ENCODE measurements at places on chromosomes 6 and 20.

DNA sequence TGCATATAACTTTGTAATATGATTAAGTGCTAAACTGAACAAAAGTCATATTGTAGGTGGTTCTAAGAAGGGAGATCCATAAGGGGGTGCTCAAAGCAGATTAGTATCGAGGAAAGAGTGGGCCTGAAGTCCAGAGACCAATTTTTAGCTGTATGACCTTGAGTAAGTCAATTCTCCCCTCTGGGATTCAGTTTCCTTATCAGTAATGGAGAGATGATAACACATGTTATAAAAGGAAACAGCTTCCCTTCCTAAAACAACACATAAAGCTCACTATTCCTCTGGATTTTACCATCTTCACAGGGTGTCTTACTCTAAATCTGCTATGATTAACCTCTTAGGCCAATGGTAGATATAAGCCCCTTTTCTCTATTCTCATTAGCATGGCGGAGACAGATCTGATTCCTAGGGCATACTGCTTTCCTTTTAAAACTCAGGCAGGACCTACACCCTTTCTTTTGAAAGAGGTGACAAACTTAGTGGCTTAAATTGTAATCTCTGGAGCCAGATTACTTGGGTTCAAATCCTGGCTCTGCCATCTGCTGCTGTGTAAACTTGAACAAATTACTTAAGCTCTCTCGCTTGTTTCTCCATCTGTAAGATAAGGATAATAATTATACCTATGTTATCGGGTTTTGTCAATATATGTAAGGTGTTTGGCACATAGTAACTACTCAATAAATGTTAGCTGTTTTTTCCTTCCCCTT is 39.5 kb downstream of the ACSS2 start:
- no peak for DNase-seq

DNA sequence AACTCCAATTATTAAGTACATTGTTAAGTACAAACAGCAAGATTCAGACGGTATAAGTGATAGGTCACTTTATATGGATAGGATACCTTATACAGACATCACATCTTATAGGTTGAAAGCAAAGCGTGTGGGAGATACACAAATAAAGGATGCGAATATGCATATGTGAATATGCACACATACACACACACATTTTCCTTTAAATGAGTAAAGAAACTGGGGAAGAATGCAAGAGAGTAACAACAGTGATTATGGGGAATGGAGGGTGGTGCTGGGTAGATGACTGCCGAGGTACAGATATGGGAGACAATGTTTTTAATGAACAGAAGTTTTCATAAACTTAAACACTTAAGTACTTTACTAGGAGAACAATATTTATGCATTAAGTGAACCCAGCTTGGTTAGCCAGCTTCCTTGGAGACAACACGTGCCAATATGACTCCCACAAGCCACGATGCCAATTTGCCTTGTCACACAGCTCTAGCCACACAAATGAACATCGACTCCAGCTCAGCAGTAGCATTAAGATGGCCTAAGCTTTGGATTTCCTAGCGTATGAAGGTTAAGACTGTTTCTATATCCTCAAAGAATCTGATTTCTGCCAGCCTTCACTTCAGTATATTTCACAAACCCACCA is 96.6 kb downstream of the EPB41L2 start:
- DNase-seq: no peak

DNA sequence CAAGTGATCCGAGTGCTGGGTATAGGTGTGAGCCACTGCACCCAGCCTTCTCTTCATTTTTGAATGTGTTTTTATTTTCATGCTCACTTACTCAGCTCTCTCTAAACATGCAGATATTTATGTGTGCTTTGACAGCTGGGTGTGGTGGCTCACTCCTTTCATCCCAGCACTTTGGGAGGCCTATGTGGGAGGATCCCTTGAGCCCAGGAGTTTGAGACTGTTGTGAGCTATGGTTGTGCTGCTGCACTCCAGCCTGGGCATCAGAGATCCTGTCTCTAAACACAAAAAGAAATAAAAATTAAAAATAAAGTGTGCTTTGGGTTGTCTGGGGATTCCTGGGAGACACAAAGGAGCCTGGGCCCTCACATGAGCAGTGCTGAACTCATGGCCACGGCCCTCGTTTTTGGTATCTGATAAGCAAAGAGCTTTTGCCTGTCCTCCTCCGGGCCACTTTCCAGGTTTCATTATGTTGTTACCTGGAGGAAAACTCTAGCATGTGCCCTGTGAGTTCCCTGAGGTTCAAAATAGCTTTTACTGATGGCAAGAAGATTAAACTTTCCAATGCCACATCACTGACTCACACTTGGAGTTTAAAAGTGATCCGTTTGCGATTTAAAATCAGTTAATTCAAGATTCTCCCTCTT is 78.5 kb downstream of the CD164 start:
- DNase-seq: no peak

- DNase-seq: no peak
Observed at GRCh38 chr20:36062799-36063198, 91.7 kb upstream of the EPB41L1 start.

- DNase-seq: no peak
Observed at GRCh38 chr6:168284187-168284586, 35.4 kb downstream of the DACT2 start.

DNA sequence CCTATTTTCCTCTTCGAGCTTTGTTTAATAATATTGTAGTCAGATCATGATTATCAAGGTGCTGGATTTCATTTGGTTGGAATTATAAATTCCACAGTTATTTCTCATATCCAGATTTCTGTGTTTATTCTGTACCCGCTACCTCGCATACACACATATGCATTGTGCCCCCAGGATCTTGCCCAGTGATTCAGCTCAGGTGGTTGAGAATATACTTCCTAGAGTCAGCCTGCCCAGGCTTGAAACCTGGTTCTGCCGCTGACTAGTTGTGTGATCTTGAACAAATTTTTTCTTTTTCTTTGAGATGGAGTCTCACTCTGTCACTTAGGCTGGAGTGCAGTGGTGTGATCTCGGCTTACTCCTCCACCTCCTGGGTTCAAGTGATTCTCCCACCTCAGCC is 14.7 kb downstream of the GINM1 start:
- no peak for DNase-seq

- DNase-seq: peak; percentile 57
Observed at GRCh38 chr6:169589699-169590257, 112.1 kb downstream of the WDR27 start.

- DNase-seq: no peak
Observed at GRCh38 chr6:131001945-131002660, 60.9 kb downstream of the EPB41L2 start.

- peak; percentile 12 for DNase-seq
Observed at GRCh38 chr6:88494401-88495140, 328.4 kb upstream of the CNR1 start.

DNA sequence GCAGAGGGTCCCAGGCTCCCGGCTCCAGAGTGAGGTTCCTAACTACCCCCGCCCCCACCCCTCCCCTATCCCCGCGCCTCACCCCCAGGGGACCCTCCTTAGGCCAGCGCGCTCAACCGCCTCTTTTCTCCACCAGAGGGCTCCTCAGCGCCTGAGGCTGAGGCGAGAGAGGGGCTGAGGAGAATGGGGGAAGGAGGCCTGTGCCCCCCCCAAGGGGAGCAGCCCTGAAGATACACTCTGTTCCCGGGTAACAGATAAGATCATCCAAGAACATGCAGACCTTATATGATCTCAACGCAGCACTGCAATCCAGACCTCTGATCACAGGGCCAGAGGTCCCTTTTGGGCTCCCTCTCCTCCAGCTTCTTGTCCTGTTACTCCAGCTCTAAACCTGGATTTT is 43.3 kb upstream of the MRPS10 start:
- DNase-seq: peak; percentile 73

DNA sequence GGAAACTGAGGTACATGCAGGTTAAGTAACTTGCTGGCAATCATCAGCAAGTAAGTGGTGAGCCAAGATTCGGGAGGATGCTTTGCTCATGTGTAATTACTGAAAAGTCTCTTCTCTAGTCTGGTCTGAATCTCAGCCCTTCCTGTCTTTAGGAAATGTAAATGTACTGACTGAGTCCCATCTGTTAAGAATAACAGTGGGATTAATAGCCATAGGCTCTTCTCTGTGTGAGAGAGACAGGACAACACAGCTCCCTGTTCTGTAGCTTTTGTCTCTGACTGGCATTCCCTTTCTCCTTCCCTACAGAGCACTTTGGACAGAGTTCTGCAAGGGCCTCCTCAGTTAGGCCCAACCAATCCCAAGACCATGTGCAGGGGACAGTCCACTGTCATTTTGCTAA is 131.3 kb upstream of the OGFRL1 start:
- no peak for DNase-seq

DNA sequence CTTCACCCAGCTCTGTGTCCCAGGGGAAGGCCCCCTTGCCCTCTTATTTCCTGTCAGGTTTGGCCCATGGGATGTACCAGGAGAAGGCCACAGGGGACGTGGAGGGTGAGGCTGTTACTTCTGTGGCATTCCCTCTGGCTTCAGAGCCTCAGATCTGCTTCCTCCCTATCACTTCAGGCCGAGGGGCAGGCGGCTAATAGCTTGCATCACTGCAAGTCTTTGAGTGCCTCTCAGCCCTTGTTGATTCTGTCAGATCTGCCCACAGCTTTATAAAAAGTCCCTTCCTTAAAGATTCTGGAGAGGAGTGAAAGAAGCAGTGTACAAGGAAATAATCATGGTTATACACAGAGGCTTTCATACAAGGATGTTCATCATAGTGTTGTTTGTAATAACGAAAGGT is 86.9 kb downstream of the LRFN2 start:
- DNase-seq: no peak

DNA sequence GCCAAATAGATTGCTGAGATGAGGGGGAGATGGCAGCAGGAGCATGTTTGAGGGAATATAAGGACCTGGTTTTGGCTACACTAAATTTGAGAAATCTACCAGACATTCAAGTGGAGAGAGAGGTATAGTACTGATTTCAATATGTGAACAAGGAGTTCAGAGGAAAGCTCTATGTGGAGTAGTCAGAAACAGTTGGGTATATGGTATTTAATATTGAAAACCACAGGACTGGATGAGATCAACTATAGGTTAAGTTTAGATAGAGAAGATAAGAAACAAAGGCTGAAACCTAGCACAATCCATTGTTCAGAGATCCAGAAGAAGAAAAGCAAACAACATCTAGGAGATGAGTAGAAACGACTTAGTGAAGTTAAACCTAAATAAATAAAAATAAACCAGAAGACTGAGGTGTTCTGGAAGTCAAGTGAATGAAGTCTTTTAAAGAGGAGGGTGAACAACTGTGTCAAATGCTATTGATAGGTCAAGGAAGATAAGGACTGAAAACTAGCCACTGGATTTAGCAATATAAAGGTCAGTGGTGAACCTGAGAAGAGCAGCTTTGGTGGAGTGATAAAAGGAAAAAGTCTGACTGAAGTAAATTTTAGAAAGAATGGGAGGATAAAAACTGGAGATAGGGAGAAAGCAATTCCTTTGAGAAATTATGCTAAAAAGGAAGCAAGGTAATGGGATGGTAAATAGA is 121.2 kb upstream of the RUNX2 start:
- no peak for DNase-seq

DNA sequence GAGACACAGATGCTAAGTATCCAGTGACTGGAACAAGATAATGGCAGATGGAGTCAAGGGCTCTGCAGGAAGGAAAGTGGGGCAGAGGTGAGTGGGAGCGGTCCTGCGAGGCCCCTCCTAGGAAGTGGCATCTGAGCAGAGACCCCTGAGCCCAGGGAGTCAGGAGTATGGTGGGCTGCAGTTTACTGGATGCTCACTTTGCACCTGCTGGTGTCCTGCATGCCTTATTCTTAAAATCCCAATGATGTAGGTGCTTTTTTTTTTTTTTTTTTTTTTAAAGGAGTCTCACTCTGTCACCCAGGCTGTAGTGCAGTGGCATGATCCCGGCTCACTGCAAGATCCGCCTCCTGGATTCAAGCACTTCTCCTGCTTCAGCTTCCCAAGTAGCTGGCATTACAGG is 5.6 kb downstream of the CEBPB start:
- no peak for DNase-seq

- DNase-seq: no peak
Observed at GRCh38 chr6:20454204-20454824, 52.6 kb downstream of the E2F3 start.

- DNase-seq: peak; percentile 26
Observed at GRCh38 chr6:24205020-24205492, 79.0 kb downstream of the NRSN1 start.

- no peak for DNase-seq
Observed at GRCh38 chr6:38604700-38605099, 35.0 kb downstream of the BTBD9 start.

DNA sequence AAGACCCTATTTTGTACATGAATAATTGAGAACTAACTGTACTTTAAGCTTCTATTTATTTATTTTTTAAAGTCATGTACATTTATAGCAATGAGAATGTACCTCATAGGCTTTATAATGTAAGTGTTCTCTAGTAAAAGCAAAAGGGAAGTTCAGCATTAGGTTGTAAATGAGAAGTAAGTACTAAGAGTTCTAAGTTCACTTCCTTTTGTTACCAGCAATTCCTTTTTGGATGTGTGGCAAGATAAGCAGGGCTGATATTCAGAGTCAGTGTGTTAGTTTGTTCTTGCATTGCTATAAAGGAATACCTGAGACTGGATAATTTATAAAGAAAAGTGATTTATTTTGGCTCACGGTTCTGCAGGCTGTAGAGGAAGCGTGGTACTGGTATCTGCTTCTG is 54.0 kb upstream of the CCN2 start:
- DNase-seq: no peak

DNA sequence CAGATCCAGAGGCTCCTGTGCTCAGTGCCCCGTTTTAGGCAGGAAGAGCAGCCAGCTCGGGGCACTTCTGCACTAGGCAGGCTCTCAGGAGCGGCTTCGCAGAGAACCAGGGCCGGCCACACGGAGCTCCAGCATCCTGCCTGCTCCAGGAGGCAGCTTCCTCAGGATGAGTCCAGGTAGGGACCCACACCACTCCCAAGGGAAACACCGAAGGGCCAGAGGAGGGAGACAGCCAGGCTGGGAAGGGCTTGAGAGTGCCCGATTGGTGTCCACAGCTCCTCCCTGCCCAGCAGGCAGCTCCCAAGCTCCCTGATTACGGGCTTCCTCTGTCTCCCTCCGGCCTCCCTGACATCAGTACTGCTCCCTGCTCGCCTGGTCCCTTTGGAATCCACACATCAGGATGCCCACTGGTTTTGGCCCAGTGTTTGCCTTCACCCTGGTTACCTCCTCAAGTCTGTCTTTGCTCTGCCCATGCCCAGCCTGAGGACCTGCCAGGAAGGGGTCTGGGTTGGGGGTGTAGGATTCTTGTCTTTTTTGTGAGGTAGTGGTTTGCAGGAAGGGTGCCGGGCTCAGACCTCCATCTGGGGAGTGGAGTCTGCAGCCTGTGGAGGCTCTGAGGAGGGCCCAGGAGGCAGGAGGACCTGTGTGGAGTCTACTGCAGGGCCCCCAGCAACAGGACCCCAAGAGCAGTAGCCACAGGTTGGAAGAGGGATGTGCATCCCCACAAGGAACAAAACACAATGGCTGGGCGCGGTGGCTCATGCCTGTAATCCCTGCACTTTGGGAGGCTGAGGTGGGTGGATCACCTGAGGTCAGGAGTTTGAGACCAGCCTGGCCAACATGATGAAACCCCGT is 11.2 kb upstream of the PYGB start:
- no peak for DNase-seq

GRCh38 chr6:109854541-109855308 is 123.4 kb upstream of the GPR6 start:
- no peak for DNase-seq

All from GM13976 (cell line).